PC-9 (cell line): ENCODE measurements at places on chromosomes 6 and 20. TPM values are rescaled to one million over a fixed set of nuclear protein-coding genes. Genes with fewer than 3 reads are reported as not detected.
A peak's percentile ranks its signal among the peaks of the same experiment; 100 is the strongest.

DNA sequence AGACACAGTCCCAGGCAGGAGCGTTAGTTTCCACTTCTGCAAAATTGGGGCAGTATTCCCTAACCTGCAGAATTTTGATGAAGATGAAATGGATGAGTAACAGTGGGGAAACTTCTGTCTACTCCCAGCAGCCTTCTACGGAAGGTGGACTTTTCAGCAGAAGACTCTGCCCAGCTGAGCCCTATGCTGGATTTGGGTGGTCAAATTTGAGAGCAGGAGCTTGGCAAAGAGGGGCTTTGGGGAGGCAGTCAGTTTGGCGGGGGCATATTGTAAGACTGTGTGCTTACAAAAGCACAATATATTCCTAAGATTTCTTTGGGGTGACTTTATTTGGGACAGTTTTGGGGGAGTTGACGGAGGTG, 5.4 kb upstream of the SDCBP2 start:
- peaks cover 21% of the 10 kb centered on the region; the same call in 1 of the 2 replicates for H3K36me3 ChIP-seq
- no peak overlapping the region for H3K27ac ChIP-seq
- peaks cover 15% of the 10 kb centered on the region for H3K4me1 ChIP-seq
- H3K4me3 ChIP-seq: no peak overlapping the region
- DNase-seq: no peak

GRCh38 chr6:34867484-34867883, 20.4 kb downstream of the TAF11 start:
- no peak for DNase-seq
- H3K27me3 ChIP-seq: no peaks in the 10 kb centered on the region
- no peak overlapping the region for H3K27ac ChIP-seq
- no peak overlapping the region for H3K4me3 ChIP-seq
- H3K36me3 ChIP-seq: peaks cover 24% of the 10 kb centered on the region

The SIRPG gene
- total RNA-seq: 2.1 TPM in 2 replicates

The CALHM6 gene
- not detected in 2 replicates for total RNA-seq

The LPA gene
- not detected in 2 replicates for total RNA-seq

- no peaks in the 10 kb centered on the region for H3K4me1 ChIP-seq
- no peaks in the 10 kb centered on the region for H3K27me3 ChIP-seq
- no peak for DNase-seq
- no peaks in the 10 kb centered on the region for H3K36me3 ChIP-seq
- H3K27ac ChIP-seq: no peak overlapping the region
- H3K4me3 ChIP-seq: no peak overlapping the region
Measured at GRCh38 chr6:84769306-84769705, 4.9 kb upstream of the TBX18 start.

- DNase-seq: no peak
- no peaks in the 10 kb centered on the region for H3K36me3 ChIP-seq
- no peaks in the 10 kb centered on the region for H3K27me3 ChIP-seq
- H3K27ac ChIP-seq: peak overlapping the region; percentile 37
Measured at GRCh38 chr6:45630801-45631200, 253.1 kb upstream of the SUPT3H start.

- H3K27me3 ChIP-seq: no peaks in the 10 kb centered on the region
- no peak overlapping the region for H3K27ac ChIP-seq
Measured at GRCh38 chr20:58008413-58008812, 220.0 kb downstream of the ANKRD60 start.

The MRAP2 gene
- not detected in 2 replicates for total RNA-seq

The ULBP1 gene
- total RNA-seq: 2.8 and 3.3 TPM in 2 replicates

- DNase-seq: peak; percentile 38
- peaks cover 14% of the 10 kb centered on the region for H3K4me1 ChIP-seq
- H3K4me3 ChIP-seq: peak overlapping the region; percentile 61
- H3K36me3 ChIP-seq: no peaks in the 10 kb centered on the region
- peak overlapping the region; percentile 51 for H3K27ac ChIP-seq
Measured at GRCh38 chr6:14211562-14211942, 94.0 kb downstream of the CD83 start.

GRCh38 chr6:142855893-142856623, 88.9 kb downstream of the HIVEP2 start:
- H3K4me1 ChIP-seq: peaks cover 47% of the 10 kb centered on the region
- H3K27ac ChIP-seq: no peak overlapping the region
- DNase-seq: no peak
- H3K4me3 ChIP-seq: no peak overlapping the region
- H3K36me3 ChIP-seq: no peaks in the 10 kb centered on the region

DNA sequence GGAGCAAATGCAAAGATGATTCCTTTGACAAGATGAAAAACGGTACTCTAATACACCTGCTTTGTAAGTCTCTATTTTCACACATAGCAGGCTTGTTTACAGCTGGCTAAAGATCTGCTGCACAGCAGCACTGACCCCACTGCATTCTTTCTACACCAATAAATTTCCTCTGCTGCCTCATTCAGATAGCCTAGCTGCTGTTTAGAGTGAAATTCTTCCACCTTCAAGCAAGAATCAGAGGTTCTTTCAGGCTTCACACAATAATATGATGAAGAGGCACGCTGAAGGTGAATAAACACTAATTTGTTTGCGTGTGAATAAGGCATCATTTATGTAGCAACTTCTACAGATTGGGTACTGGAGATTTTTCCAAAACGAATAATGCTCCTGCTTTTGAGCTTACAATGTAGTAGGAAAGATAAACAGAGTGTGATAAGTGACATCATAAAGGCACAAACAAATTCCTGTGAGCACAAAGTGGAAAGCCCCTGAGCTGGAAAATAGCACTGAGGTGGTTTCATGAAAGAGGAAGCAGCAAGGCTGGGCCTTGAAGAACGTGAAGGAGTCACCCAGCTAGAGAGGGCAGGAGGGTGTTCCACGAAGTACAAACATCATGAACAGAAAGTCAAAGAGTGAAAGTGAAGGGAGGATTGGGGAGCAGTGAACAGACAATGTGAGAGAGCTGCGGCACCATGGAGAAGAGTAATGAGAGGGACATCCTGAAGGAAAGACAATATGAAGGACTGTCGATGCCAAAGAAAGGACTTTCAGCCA, 543.4 kb downstream of the CD83 start:
- no peaks in the 10 kb centered on the region for H3K36me3 ChIP-seq
- DNase-seq: no peak
- H3K4me1 ChIP-seq: peaks cover 46% of the 10 kb centered on the region

The C20orf204 gene
- total RNA-seq: 3.8 and 6.4 TPM in 2 replicates

The NECAB3 gene
- 72.1 and 77.7 TPM in 2 replicates for total RNA-seq

- no peaks in the 10 kb centered on the region for H3K4me1 ChIP-seq
- H3K27me3 ChIP-seq: no peaks in the 10 kb centered on the region
- H3K4me3 ChIP-seq: no peak overlapping the region
- no peak overlapping the region for H3K27ac ChIP-seq
Measured at GRCh38 chr6:90230548-90231215, 66.0 kb downstream of the BACH2 start.
